Mesenchymal stem cell (in vitro differentiated cells and primary cell): ENCODE measurements at places on chromosomes 2 and 18.

GRCh38 chr2:98478907-98479306 lies 34.2 kb downstream of the INPP4A start:
- no peak overlapping the region for H3K4me3 ChIP-seq
- peaks cover 2% of the 10 kb centered on the region for H3K27me3 ChIP-seq
- H3K27ac ChIP-seq, result no peak overlapping the region
- peaks cover 15% of the 10 kb centered on the region for H3K4me1 ChIP-seq

DNA sequence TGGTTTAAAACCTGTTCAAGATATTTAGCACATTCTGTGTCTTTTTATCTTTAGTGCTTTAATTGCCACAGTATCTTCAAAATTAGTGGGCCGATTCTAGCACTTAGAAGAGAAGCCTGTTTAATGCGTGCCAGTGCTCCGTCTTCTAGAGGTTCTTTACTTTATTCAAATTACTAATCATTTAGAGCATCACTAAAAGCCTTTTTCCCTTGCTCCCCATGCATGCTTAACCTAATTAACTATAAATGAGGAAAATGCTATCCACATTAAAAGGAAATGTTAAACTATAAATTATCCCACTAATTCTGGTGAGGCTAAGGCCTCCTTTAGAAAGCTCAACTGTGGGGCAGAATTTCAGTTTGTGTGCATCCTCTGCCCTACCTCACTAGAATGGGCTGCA lies 31.5 kb upstream of the INSIG2 start:
- H3K27ac ChIP-seq, result no peak overlapping the region
- H3K4me1 ChIP-seq, result no peaks in the 10 kb centered on the region
- no peak for DNase-seq
- peaks cover 3% of the 10 kb centered on the region for H3K27me3 ChIP-seq
- H3K36me3 ChIP-seq, result no peaks in the 10 kb centered on the region
- no peak overlapping the region for H3K4me3 ChIP-seq

DNA sequence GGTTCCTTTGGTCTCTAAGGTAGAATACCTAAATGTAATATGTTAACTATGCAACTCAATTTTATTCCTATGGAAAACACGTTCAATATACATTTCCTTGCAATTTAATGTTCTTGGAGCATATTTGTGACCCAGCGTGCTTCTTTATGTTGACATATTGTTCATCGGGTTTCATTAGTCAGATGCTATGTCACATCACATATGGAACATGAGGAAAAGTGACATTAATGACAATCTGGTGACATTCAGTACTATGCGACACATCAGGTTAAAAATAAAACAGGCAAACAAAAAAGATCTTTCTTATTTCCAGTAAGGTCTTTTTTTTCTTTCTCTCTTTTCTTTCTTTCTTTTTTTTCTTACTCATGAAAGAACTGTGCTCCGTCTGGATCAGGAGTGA lies 135.6 kb upstream of the SMIM21 start:
- H3K36me3 ChIP-seq, result no peaks in the 10 kb centered on the region
- no peak overlapping the region for H3K4me3 ChIP-seq
- no peaks in the 10 kb centered on the region for H3K27me3 ChIP-seq
- no peak overlapping the region for H3K27ac ChIP-seq
- no peaks in the 10 kb centered on the region for H3K4me1 ChIP-seq
- DNase-seq, result no peak

DNA sequence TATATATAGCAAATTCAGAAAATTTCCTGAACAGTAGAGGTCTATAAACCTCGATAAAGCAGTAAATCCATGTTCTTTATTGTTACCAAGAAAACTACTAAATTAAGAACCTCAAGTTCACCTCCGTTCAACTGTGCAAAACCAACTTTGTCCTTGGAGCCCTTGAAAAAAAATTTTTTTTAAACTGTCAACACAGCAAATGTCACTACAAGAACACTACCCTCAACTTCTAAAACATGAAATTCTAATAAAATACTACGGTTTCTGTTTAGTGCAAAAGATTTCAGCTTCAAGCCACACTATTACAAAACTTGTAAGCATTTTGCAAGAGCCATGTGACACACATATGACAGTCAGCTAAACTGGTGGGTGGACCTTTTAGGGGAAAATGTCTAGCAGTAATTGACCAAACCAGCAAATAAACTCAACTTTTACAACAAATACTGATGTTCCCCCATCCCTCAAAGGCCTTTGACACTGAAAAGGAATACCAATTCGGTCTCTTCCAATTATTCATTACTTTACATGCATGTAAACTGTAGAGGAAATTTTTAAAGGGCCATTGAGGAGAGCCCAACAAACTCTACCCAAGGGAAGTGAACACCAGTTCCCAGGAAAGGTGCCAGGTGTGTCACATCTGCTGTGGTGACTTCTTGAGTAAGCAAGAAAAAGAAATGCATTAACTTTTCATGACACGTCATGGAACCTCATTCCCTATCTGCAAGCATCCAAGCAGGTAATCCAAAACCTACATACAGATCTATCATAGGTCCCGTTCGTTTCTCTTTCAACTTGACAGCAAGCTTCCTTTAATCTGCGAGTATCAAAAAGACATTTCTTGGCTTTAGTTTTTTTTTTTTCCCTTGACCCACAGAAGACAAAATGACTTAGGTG lies 1.4 kb downstream of the RAB1A start:
- H3K36me3 ChIP-seq, result no peaks in the 10 kb centered on the region
- DNase-seq, result peak; percentile 80
- H3K4me3 ChIP-seq, result no peak overlapping the region
- H3K4me1 ChIP-seq, result peaks cover 18% of the 10 kb centered on the region

- peaks cover 2% of the 10 kb centered on the region for H3K4me1 ChIP-seq
- DNase-seq, result no peak
- H3K4me3 ChIP-seq, result no peak overlapping the region
- H3K36me3 ChIP-seq, result no peaks in the 10 kb centered on the region
- H3K27ac ChIP-seq, result peak overlapping the region; percentile 6
These were observed 113.7 kb upstream of the MAP4K3 start for GRCh38 chr2:39550701-39551285.

- DNase-seq, result no peak
- peaks cover under 1% of the 10 kb centered on the region for H3K4me1 ChIP-seq
- no peak overlapping the region for H3K27ac ChIP-seq
- H3K27me3 ChIP-seq, result no peaks in the 10 kb centered on the region
- peaks cover 13% of the 10 kb centered on the region for H3K36me3 ChIP-seq
- H3K4me3 ChIP-seq, result no peak overlapping the region
These were observed 90.4 kb downstream of the DOCK10 start for GRCh38 chr2:224951723-224952481.

- H3K36me3 ChIP-seq, result no peaks in the 10 kb centered on the region
- no peaks in the 10 kb centered on the region for H3K27me3 ChIP-seq
- peak; percentile 33 for DNase-seq
- no peak overlapping the region for H3K27ac ChIP-seq
These were observed 754.9 kb downstream of the RNF144A start for GRCh38 chr2:7672027-7672684.

- no peak overlapping the region for H3K27ac ChIP-seq
- no peak for DNase-seq
- H3K27me3 ChIP-seq, result no peaks in the 10 kb centered on the region
- no peaks in the 10 kb centered on the region for H3K36me3 ChIP-seq
- no peak overlapping the region for H3K4me3 ChIP-seq
These were observed 62.5 kb upstream of the ACTR3 start for GRCh38 chr2:113827426-113827825.

GRCh38 chr2:58671675-58672074 lies 430.6 kb upstream of the FANCL start:
- H3K27me3 ChIP-seq, result no peaks in the 10 kb centered on the region
- H3K27ac ChIP-seq, result no peak overlapping the region
- no peaks in the 10 kb centered on the region for H3K36me3 ChIP-seq
- no peaks in the 10 kb centered on the region for H3K4me1 ChIP-seq

- DNase-seq, result no peak
- no peak overlapping the region for H3K27ac ChIP-seq
- H3K4me3 ChIP-seq, result no peak overlapping the region
- H3K27me3 ChIP-seq, result peaks cover 11% of the 10 kb centered on the region
These were observed 2.9 kb upstream of the B3GNT7 start for GRCh38 chr2:231392431-231393148.

DNA sequence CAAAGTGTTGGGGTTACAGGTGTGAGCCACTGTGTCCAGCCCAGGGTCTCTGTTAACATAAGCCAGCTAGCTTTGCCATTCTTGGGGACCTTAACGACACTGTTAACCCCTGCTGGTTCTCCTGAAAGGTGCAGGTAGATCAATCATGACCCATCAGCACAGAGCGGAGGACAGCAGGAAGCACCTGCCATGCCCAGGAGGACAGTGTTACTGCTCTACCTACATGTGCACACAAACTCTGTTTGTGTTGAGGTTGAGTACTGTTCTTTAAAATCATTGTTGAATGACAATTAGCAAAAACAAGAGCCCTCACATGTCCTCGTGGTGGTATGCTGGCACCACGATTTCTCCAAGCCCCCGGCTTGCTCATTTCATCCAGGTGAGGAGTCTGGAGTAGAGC lies 120.9 kb downstream of the FAM210A start:
- no peak overlapping the region for H3K4me3 ChIP-seq
- no peaks in the 10 kb centered on the region for H3K27me3 ChIP-seq
- no peaks in the 10 kb centered on the region for H3K36me3 ChIP-seq
- no peaks in the 10 kb centered on the region for H3K4me1 ChIP-seq
- DNase-seq, result no peak
- H3K27ac ChIP-seq, result no peak overlapping the region

GRCh38 chr2:150700666-150701580 lies 213.5 kb upstream of the RND3 start:
- H3K36me3 ChIP-seq, result no peaks in the 10 kb centered on the region
- no peak for DNase-seq
- H3K27ac ChIP-seq, result no peak overlapping the region
- H3K27me3 ChIP-seq, result no peaks in the 10 kb centered on the region
- no peak overlapping the region for H3K4me3 ChIP-seq
- H3K4me1 ChIP-seq, result no peaks in the 10 kb centered on the region

- H3K27ac ChIP-seq, result no peak overlapping the region
- no peaks in the 10 kb centered on the region for H3K27me3 ChIP-seq
- H3K36me3 ChIP-seq, result no peaks in the 10 kb centered on the region
- DNase-seq, result no peak
- H3K4me3 ChIP-seq, result no peak overlapping the region
These were observed 49.2 kb upstream of the PPP1CB start for GRCh38 chr2:28702415-28702861.

DNA sequence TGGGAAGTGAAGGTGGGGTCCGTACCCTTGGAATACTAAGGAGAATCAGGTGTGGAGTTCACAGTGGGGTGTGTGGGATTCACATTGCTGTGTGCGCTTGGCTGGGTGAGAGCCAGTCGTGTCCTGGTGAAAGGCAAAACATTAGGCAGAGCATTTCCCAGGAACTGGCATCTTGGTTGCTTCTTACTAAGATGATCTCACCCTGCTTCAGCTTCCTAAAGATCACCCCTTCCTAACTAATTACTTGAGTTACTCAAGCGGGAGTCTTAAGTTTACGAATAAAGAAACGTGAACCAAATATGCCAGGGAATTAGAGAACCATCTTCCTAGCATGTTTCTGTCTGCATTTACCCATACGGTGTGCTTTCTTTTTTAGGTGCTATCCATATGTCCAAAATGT lies 122.9 kb downstream of the NCK2 start:
- H3K4me1 ChIP-seq, result peaks cover 32% of the 10 kb centered on the region
- no peaks in the 10 kb centered on the region for H3K36me3 ChIP-seq
- no peaks in the 10 kb centered on the region for H3K27me3 ChIP-seq
- H3K4me3 ChIP-seq, result no peak overlapping the region
- peak; percentile 20 for DNase-seq
- peak overlapping the region; percentile 71 for H3K27ac ChIP-seq

GRCh38 chr2:96815326-96816126 lies 542 bp upstream of the CNNM3 start:
- H3K4me3 ChIP-seq, result peak overlapping the region; percentile 75
- H3K4me1 ChIP-seq, result peaks cover 17% of the 10 kb centered on the region
- peaks cover 10% of the 10 kb centered on the region for H3K36me3 ChIP-seq
- peak overlapping the region; percentile 48 for H3K27ac ChIP-seq

DNA sequence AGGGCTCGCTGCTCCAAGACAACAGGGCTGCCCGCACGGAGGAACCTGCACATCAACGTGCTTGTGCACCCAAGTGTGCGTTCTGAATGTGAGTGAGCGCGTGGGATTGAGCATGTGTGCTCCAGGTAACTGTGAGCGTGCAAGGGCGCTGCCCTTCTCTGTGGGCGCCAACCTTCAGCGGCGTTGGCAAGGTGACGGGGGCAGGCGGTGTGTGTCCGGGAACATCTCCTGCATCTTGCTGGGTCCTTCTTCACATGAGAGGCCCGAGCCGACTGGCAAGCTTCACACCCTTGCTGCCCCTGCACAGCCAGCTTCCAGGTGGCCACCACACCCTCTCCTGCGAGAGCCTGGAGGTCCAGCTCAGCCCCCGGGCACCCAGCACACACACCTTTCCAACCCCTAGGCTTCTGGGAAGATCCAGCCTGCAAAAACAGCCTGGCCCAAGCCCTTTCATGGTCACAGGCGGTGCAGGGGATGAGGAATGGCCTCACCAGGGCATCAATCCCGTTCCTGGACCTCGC lies 220.9 kb downstream of the HDAC4 start:
- H3K4me1 ChIP-seq, result peaks cover 5% of the 10 kb centered on the region
- H3K4me3 ChIP-seq, result no peak overlapping the region
- H3K27ac ChIP-seq, result no peak overlapping the region
- peaks cover 11% of the 10 kb centered on the region for H3K36me3 ChIP-seq

GRCh38 chr2:190553254-190553653 lies 18.7 kb upstream of the NEMP2 start:
- no peaks in the 10 kb centered on the region for H3K4me1 ChIP-seq
- H3K27me3 ChIP-seq, result no peaks in the 10 kb centered on the region
- H3K27ac ChIP-seq, result no peak overlapping the region
- no peak for DNase-seq
- H3K4me3 ChIP-seq, result no peak overlapping the region

DNA sequence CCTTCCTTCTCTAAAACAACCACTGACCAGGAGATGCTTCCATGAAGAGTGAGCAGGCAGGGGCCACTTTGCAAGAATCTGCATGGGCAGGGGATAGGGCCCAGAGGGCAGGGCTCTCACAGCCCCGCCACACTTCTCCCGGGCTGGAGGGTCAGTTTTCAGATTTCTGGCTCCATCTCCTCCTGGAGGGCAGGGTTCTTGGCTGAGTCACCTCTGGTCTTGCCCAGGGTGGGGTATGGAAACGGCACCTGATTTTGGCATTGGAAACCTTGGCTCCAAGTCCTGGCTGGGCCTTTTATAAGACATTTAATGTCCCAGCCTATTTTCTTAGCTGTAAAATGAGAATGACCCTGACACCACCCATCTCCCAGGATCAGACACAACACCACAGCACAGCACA lies 27.6 kb upstream of the ASPRV1 start:
- no peaks in the 10 kb centered on the region for H3K4me1 ChIP-seq
- H3K36me3 ChIP-seq, result peaks cover 6% of the 10 kb centered on the region
- no peak overlapping the region for H3K27ac ChIP-seq

GRCh38 chr2:156505696-156506095 lies 69.5 kb downstream of the GPD2 start:
- peaks cover 6% of the 10 kb centered on the region for H3K36me3 ChIP-seq

DNA sequence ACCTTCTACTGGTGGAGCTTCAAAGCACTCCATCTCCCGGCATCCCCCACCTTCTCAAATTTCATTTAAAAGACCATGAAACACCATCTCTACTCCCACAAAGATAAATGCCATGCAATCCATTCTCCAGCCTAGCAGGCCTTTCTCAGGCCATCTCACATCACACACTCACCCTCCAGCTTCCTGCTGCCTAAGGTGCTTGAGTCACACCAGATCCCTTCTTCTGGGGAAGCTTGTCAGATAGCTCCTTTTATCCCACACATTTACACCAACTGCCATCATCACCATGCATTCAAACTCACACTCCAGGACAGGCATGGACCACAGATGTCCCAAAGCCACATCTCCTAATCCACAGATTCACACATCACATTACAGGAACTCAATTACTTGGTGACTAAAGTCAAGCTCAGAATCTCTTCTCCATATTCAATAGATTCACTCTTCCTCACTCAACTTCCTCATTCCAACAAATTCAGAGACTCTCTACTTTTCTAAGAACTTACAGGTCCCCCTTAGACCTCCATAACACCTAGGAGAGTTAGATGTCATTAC lies 292.5 kb downstream of the TNS1 start:
- no peak overlapping the region for H3K4me3 ChIP-seq
- H3K27ac ChIP-seq, result no peak overlapping the region
- no peaks in the 10 kb centered on the region for H3K36me3 ChIP-seq
- H3K27me3 ChIP-seq, result no peaks in the 10 kb centered on the region
